Naive B cell (primary cell): ENCODE measurements at places on chromosomes 1 and 21.

GRCh38 chr1:34829250-34829649, 30.3 kb downstream of the SMIM12 start:
- DNase-seq = no peak

DNA sequence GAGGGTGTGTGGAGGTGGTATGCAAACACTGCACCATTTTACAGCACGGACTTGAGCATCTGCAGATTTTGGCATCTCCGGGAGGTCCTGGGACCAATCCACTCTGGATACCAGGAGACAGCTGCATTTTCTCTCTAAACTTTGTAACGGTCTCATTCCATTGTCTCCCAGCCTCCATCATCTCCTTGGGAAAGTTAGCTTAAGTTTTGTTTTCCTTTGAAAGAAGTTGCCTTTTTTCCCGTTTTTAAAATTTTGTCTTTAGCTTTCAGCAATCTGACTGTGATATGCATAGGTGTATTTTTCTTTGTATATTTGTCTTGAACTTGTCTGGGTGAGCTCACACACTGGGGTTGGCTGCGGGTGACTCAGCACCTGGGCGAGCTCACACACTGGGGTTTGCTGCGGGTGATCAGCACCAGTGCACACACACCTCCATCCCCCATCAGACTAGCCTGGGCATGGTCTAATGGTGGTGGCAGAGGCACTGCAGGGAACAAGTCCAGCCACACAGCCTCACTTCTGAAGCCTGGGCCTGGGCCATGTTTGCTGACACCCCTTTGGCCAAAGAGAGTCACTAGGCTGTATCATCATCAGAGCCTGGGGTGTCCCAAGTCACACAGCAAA, 32.1 kb upstream of the COL18A1 start:
- DNase-seq = no peak

DNA sequence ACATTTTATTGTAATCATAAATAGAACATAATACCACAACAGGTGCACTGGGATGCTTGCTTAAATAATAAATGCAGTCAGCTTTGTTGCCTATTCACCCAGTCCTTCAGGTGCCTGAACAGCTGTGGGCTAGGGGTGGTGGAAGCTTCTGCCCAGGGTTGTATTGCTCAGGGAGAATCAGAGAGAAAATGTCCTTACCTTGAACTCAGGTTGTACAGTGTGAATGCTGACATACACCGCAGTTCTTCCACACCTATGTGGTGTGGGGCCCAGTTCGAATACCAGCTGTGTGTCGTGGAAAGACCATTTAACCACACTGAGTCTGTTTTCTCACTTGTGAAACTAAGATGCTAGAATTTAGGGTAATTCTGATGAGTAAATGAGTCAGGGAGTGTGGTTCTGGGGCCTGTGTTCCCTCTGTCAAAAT, 115.7 kb upstream of the ATP1A1 start:
- no peak for DNase-seq

DNA sequence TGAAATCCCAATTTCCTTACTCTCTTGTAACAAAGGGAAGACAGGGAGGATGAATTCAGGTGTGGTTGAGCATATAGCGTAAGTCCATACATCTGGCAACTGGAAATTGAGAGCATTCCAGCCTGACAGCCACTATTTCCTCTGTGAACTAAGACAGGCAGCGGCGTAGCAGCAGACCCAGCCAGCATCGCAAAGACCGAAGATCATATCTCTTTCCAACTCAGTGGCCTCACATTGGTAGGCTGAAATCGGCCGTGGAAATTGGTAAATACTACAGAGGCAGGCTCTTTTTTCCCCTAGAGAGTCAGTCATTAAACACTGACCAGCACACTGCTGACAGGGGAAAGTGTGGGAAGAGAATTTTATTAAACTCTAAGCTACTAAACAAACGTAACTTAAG, 43.4 kb downstream of the TARBP1 start:
- DNase-seq = no peak

- DNase-seq = no peak
These were observed 7.7 kb downstream of the LRRC71 start for GRCh38 chr1:156928043-156928602.

DNA sequence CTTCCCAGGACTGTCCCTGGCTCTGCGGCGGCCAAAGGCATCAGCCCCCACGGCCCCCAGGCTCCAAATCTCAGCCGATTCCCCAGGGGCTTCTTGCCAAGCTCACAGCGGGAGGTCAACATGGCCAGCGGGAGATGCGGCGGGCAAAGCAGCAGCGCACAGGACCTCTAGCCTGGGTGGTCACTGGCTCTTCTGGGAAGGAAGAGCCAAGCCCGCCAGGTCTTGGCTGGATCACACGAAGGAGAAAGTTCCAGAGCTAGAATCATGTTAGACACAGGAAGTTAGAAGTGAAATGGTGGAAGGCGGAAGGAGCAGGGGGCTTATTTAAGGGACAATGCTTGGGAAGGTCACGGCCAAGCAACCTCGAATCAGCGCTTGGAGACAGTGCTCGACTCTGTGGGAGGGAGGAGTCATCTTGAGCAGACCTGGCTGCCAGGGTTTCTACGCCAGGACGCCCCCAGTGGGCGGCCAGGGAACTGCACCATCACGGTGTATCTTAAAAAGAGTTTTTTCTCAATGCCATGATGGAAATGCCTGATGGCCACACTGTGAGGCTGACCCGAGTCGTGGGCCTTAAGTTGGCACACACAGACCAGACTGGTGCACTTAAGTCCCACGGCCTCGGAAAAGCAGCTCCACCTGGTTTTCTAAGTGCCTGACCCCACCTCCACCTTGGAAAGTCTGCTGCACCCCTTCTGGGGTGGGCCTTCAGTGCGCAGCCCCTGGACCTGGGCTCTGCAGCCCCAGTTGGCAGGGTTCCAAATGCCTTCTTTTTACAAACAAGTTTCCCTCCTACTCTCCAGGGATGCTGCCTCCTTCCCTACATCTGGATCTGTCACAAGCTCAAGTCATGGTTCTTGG, 29.3 kb downstream of the SLC66A1 start:
- peak; percentile 54 for DNase-seq

GRCh38 chr21:45413922-45414321, 9.0 kb downstream of the COL18A1 start:
- DNase-seq = no peak

DNA sequence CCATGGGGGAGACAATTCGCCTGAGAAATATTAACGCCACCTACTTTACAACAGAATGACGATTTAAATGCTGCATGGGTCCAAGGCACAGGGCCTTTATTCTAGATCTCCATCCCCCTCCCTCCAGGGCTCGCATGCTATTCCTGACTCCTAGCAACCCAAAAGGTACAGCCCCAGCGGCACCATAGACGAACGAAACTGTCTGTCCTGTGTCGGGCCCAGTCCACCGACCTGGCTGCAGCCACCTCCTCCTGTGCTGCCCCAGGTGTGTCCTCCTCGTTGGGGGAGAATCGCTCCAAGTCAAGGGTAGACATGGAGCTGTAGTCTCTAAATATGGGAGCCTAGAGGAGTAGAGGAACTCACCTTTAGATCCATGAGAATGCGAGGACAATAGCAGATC, 196.5 kb downstream of the TOMM20 start:
- no peak for DNase-seq

DNA sequence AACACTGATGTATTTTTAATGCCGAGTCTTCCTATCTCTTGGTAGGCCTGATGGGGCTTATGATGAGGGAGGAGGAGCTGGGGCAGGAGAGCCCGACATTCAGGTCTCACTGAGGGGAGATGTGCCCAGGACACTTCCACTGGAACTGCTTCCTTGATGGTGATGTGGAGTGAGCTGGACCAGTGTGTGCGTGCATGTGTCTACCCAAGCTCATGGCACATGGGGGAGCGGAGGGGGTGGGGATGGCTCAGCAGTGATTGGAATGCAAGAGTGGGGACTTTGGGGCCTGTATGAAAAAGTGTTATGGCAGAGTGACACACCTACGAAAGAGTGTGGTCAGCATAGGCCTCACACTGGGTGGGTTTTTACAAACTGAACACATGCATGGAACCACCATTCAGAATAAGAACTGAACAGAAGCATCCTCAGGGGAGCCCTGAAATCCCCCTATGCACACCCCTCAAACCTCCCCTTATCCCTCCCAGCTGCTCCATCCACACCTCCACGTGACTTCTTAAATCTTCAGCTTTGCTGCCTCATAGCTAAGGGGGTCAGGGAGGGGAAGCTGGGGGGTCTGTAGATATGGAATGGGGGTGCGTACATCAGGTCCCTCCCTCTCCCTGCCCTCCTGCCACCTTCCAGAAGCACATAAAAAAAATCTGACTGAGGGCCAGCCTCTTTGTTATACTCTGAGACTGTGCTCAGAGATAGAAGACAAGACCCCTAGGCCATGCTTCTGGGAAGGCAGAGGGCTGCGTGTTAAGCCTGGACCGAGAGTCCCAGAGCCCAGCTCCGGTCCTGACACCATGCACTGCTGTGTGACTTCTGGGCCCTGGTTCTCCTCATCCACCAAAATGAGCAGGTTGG, 11.6 kb downstream of the IL6R start:
- DNase-seq = no peak

GRCh38 chr1:74623716-74624115, 49.9 kb downstream of the ERICH3 start:
- DNase-seq = no peak

DNA sequence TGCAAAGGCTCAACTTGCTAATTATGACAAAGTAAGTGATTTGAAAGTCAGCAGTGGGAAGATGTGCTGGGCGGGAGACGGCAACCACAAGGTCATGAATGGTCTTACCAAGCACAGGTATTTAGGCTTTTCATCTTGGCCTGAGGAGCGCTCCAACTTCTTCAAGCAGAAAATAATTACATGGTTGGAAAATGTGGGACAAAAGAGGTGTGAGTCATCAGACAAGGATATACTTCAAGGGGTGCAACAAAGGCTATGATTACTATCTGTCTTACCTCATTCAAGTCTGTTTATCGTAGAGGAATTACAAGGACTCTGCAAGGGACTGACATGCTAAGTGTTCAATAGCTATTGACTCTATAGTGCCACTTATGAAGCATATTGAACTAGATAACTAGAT, 2005.7 kb downstream of the MRPL39 start:
- DNase-seq = no peak

- no peak for DNase-seq
These were observed 205.6 kb downstream of the RHOU start for GRCh38 chr1:228940926-228941325.

DNA sequence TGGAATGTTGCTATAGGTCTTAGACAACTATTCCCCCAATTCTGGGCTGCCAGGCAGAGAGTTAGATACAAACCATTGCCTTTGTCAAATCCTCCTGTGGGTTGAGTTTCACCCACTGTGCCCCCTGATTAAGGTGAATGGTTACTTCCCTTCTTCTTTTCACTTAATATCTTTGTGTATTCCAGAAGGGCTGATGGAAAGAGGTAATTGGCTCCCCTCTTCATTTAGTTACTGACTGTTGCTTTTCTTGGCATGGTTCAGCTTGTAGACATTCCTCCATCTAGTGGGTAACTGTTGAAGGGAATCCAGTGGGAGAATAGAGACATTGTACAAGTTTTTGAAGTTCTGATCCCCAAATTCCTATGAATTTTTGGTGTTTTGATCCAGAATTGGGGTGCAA, 43.8 kb upstream of the MACF1 start:
- no peak for DNase-seq

DNA sequence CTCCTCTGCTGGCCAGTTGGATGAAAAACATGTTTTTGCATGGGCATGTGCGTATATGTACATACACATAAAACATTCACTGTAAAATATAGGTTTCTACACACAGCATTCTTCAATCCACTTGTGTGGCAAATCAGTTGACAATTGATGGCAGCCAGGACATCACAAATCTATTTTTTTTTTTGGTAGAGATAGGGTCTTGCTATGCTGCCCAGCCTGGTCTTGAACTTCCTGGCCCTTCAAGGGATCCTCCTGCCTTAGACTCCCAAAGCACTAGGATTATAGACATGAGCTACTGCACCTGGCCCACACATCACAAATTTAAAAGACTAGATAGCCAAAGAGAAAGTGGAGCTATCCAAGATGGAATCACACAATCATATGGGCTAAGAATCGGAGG, 39.6 kb downstream of the ARHGEF11 start:
- DNase-seq = no peak

GRCh38 chr1:7677815-7678214, 93.3 kb upstream of the VAMP3 start:
- no peak for DNase-seq

GRCh38 chr1:238738892-238739291, 647.5 kb upstream of the CHRM3 start:
- DNase-seq = no peak

DNA sequence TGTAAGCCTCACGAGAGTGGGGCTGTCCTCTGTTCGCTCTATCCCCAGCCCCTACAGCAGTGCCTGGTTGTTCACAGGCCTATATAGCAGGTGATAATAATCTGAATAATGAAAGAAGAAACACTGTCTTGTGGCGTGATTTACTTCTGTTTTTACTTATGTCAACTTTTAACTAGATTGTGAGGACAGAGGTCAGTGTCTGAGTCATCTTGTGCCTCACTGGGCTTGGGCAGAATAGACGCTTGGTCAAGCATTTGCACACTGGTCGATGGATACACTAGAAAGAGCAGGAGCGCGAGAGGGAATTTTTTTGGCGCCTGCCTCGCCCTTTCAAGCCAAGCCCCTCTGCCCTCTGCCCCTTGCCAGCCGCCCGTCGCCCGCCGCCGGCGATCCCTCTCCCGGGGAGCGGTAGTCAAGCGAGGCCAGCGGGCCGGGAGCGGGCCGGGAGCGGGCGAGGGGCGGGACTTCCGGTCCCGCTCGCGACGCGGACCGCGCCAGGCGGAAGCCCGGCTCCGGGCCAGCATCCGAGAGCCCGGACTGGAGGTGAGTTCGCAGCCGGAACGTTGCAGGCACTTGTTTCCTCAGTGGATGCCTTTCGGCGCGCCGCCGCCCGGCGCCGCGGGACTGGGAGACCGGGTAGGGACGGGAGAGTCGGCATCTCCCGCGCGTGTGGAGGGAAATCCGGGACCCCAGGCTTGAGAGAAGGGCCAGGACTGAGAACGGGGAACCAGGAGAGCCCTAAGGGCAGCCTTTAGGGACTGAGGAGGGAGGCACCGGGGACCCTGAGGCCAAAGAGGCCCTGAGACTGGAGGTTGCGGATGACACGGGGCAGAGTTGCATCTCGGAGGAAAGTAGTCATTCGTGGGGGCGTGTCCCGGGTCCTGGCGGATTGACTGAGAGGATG, at the start of gene DISP1:
DISP1 (plus strand) TSS at position 504 of the 904 bp plus-strand sequence. CDS start 127,785 bp downstream, outside the sequence.
- peak; percentile 59 for DNase-seq

- DNase-seq = peak; percentile 29
These were observed 36.0 kb downstream of the F5 start for GRCh38 chr1:169550294-169550693.

DNA sequence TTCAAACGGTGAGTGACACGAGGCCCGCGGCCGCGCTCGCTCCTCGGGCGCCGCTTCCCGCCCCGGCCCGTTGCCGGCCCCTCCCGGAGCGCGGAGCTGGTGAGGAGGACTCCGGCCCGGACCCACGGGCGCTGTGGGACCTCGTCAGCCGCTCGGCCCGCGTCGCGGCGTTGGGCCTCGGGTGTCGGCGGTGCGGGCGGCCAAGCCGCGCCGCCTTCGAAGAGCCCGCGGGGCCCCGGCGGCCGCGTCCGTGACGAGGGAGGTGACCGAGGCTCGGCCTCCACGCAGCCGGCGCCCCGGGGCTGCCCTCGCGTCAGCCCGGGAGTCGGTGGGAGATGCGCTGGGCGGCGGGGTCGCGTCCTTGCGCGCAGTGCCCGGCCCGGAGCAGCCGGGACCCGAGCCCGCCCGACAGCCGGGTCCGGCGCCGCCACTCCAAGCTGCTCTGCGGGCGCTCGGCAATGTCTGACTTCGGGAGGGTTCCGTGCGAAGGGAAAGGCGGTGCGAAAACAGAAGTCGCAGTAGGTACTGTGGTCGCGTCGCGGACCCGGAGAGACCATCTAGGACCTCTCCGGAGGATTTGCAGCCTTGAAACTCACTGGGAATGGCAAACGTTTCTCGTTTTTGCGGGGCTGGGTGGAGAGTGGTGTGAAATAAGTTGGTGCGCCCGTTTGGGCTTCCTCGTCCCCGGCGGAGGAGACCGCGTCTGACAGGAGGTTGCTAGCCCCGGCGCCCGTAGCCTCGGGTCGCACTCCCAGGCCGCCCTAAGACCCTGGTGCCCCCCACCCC, 829 bp downstream of the SPEN start:
- DNase-seq = peak; percentile 61
